ENCODE measurements at places on chromosomes 2 and 18.

GRCh38 chr2:240567137-240567871 lies 980 bp upstream of the RNPEPL1 start:
- peak; percentile 47 for DNase-seq

- no peak for DNase-seq
These were observed 150.3 kb upstream of the TNP1 start for GRCh38 chr2:217010173-217010572.

GRCh38 chr18:33277431-33277830 lies 163.1 kb downstream of the CCDC178 start:
- no peak for DNase-seq

GRCh38 chr18:65907281-65907680 lies 156.5 kb downstream of the CDH7 start:
- peak; percentile 18 for DNase-seq

GRCh38 chr2:111034606-111035005 lies 86.1 kb upstream of the BCL2L11 start:
- DNase-seq, result no peak

GRCh38 chr2:216724190-216724589 lies 28.8 kb upstream of the IGFBP5 start:
- DNase-seq, result no peak

DNA sequence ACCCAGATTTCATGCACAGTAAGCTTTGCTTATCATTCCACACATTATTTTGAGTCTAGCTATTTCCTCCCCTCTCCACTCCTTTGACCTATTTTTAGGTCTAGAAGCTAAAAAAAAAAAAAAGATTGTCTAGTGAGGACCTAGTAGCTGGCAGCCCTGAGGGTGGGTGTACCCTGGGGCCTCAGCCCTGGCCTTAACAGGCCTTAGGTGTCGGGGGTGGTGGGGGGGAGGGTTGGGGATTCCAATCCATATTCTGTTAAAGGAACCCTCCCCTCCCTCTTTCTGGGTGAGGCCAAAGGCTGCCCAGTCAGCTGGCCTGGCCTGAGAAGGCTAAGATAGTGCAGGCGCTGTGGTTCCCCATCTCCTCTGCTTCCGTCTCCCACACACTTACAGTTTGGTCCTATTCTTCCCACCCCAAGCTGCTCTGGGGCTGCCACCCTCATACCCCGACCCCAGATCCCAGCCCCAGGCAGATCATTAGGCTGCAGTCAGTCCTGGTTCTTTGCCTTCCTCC lies 65.5 kb upstream of the HK2 start:
- DNase-seq, result no peak

GRCh38 chr2:128425216-128425615 lies 106.5 kb upstream of the HS6ST1 start:
- no peak for DNase-seq

- DNase-seq, result no peak
These were observed 146.6 kb downstream of the PIEZO2 start for GRCh38 chr18:11002796-11003195.

DNA sequence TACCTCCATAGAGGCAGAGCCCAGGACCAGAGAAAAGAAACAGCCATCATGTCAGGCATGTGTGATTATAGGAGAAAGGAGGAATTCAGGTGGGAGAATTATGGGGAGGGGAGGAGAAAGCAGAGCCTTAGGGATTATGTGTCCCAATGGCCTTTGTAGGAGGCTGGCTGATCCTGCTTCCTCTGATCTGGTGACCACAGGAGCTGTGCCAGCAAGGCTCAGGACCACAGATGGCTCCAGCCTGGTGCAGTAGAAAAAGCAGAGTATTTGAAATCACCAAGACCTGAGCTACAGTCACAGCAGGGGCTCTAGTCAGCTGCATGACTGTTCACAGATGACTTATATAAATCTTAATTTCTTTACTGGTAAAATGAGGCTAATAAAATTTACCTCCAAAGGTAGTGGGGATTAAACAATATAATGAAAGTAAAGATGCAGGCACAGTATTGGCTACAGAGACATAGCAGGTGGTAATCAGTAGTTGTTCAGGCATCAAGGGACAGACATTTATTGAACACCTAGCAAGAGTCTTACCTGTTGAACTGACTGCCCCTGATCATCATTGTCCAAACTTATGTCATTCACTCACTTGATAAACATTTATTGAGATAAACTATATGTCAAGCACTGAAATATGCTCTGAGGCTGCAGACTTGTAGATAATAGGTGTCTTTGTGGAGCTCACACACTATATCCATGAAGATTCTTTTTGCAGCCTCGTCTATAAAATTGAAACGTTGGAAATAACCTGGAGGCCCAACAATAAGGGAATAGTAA lies 121.3 kb downstream of the MYCN start:
- DNase-seq, result no peak

DNA sequence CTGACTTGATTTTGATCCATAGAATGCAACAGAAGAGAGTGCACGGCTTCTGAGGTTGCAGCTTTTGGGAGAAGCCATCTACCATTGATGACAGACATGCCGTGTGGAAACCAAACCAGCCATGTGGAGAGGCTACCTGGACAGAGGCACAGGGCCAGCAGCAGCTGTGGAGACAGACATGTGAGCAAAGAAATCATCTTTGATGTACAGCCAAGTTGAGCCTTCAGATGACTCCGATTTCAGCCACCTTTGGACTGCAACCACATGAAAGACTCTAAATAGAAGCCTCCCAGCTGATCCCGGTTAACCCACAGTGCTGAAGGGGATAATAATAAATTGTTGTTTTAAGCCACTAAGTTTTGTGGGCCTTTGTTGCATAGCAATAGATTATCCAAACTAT lies 54.2 kb downstream of the TSN start:
- DNase-seq, result no peak

DNA sequence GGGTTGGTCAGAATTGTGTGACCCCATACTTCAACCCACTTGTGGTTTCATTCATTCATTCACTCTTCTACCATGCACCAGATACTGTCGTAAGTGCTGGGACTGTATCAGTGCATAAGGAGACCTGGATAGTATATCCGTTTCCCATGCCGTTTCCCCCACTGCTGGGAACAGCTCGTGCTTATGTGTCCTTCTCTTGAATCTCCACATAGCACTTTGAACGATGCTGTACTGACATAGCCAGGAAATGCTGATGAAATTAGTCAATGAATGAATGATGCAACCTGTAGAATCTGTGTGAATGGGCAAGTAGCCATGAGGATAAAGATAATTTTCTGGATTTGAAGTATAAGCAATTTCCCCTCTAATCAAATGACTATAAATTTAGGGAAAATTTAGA lies 276.1 kb downstream of the BCL2 start:
- no peak for DNase-seq

GRCh38 chr2:6073191-6074088 lies 381.3 kb downstream of the SOX11 start:
- no peak for DNase-seq

DNA sequence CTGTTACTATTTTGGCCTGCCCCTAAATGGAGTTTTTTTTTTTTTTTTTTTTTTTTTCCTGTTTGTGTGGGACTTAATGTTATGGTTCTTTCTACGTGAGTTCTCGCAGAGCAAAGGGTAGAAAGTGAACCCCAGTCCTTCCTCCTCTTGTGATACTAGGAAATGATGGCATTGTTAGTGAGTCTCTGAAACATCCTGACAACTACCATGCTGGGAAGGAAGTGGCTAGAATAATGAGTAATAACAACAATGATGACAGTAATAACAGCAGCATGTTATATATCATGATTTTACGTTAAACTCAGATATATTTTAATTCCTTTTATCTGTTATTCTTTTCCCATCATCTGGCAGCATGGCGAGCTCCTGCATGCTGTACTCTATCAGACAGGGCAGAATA lies 216.2 kb upstream of the LINC00305 start:
- DNase-seq, result no peak

DNA sequence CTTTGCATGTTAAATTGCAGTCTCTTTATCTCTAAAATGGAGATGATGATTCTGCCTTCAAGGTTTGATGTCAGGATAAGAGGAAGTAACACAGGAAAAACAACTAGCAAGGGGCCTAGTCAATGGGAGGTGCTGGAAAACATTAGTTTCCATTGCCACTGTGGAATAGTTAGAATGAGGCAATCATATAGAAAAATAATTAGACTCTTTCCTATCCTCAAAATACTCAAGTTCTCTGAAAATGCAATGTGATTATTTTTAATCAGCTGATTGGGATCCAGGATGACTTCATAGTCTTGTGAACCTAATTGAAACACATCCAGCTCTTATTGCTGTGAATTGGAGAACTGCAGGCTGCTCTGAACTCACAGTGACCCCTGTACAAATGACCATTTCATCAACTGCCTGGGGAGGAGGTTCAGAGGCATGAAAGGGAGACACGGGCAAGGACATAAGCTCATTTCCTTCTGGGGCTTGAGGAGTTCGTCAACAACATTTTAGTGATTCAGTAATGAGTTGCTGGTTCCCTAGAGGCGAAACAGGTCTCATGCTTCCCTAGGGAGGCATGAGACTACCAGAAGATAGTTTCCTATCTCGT lies 422.5 kb downstream of the LPIN1 start:
- no peak for DNase-seq

DNA sequence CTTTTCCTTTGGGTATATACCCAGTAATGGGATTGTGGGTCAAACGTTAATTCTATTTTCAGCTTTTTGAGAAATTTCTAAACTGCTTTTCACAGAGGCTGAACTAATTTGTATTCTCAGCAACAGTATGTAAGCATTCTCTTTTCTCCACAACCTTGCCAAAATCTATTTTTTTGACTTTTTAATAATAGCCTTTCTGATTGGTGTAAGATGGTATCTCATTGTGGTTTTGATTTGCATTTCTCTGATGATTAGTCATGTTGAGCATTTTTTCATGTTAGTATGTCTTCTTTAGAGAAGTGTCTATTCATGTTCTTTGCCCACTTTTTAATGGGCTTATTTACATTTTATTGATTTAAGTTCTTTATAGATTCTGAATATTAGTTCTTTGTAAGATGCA lies 145.5 kb downstream of the TRABD2A start:
- DNase-seq, result no peak

DNA sequence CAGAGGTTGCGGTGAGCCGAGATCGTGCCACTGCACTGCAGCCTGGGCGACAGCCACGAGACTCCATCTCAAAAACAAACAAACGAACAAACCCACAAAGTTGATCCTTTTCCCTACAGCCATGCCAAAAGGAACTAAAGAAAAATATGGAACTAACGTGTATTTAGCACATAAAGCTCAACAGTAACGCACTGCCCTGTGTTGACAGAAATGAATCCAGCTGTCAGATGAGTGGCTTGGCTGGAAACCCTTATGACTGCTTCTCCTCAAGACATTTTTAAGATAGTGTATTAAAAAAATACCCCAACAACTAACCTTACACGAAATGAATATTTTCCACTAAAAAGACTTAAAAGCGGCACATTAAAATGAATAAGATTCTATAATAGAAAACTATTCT lies 62.9 kb upstream of the TUBA3E start:
- no peak for DNase-seq

DNA sequence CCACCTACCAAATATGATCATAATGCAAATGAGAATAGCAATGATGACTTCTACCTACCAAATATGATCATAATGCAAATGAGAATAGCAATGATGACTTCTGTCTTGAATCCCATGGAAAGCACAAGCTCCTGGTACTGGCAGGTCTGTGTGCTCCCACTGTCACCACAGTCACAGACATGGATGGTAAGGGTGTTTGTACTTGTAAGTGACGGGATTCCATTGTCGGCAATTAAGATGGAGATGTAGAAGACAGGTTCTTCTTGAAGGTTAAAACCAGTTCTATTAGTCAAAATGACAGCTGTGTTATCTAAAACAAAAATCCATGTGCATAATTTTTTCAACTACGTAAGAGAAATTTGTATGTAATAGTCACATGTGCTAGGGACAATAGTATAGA lies 95.0 kb downstream of the CDH19 start:
- no peak for DNase-seq

DNA sequence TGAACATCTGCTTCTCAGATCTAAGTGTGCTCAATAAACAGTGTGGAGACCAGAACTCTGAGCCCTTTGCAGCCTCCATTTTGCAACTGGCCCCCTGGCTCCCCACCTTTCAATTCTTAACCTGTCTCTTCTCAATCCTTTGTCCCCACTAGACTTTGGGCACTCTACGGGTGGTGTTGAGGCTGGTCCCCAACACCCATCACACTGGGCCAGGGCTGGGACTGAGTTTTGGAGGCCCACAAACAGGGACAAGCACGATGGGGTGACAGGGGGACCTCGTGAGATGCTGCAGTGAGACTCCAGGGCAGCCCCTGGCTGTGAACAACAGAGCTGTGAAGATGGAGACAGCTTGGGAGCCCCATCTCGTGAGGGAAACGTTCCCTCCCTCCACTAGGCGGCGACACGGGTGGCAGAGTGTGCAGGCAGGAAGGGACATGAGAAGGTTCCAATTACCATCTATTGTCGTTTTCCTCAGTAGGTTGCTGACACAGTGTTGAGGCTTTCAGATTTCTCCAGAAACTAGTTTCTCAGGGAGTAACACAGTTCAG lies 1.2 kb downstream of the ANKMY1 start:
- DNase-seq, result peak; percentile 53

DNA sequence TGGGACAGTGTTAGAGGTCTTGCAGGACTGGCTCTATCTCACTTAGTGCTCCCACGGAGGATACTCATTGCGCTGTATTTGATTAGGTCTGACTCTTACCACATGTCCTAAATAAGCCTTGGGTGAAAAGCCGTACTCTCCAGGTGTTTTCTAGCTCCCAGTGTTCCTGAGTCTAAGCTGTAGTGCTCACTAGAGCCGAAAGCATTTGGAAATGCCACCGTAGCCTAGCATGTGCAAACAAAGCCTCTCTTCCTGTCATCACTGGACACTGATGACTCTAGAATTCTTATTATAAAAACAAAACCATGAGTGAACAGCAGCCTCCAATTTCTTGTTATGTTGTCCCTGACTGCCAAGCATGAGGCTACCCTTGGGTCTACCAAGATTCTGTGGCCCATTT lies 206.2 kb downstream of the TPGS2 start:
- no peak for DNase-seq

- no peak for DNase-seq
These were observed 7.0 kb downstream of the INPP1 start for GRCh38 chr2:190350371-190350770.

- no peak for DNase-seq
These were observed 43.6 kb upstream of the PXDN start for GRCh38 chr2:1787755-1788477.

DNA sequence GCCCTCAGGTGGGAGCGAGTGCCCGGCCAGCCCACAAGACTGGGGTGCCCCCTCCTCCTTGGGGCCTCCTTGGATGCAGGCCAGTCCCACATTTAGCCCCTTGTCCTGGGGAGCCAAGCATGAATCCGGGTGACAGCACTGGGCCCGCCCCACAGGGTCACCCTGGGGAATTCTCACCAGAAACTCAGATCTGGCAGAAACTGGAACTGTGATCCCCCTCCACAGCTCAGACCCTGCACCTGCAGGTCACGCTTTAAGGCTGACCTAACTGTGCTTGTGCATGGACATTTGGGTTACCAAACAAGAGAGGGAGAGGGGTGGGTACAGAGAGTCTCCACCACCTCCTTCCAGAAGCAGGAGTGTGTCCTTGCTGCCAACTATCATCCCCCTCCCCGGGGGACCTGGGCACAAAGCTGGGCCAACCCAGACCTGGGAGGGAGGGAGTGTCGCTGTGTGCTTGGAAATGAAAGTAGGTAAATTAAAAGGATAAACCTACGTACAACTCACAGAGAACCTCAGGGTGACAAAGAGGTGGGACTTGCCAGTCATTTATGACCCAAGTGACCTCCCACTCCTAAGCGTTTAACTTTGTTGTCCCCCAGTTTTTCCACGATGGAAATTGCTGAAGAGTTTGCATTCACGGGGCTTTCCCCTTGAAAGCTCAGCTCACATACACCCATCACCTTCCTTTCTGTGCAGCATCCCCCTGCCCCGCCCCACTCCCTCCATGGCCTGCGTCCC lies 9.1 kb downstream of the ITM2C start:
- DNase-seq, result no peak

All from HT-29 (cell line).